Activated CD4-positive, alpha-beta T cell treated with anti-CD3 and anti-CD28 coated beads for 36 hours (primary cell): ENCODE measurements at places on chromosomes 13 and 19. TPM values are rescaled to one million over a fixed set of nuclear protein-coding genes. Genes with fewer than 3 reads are reported as not detected.

ZNF772 gene
- 7.5 TPM for total RNA-seq

DNA sequence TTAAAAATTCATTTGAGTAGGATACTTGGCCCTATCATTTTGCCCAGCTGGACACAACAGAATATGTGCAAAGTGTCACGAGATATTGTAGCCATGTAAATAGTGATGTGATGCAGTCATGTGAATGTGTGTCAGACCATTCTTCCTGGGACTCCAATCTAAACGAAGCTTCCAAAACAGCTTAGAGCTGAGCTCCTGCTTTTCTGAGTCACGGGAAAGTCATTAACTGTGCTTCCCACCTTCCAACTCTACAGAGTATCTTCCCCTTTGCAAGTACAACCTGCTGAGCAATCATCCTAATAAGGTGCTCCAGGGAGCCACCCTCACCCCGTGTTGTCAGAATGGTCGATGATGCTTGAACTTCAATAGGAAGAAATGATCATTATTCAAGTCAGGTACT, 294.7 kb downstream of the MYO16 start:
- DNase-seq = no peak

- no peak for DNase-seq
Observed at GRCh38 chr13:49629947-49630346, 1.6 kb downstream of the ARL11 start.

LRRC4B gene
- not detected for total RNA-seq

- no peak for DNase-seq
Observed at GRCh38 chr19:1472231-1473084, 6.6 kb downstream of the C19orf25 start.

GRIN2D gene
- 0.14 TPM for total RNA-seq

- no peak for DNase-seq
Observed at GRCh38 chr13:92436924-92437323, 789.7 kb upstream of the GPC6 start.

- no peak for DNase-seq
Observed at GRCh38 chr13:96903085-96903484, 91.2 kb downstream of the OXGR1 start.

DNA sequence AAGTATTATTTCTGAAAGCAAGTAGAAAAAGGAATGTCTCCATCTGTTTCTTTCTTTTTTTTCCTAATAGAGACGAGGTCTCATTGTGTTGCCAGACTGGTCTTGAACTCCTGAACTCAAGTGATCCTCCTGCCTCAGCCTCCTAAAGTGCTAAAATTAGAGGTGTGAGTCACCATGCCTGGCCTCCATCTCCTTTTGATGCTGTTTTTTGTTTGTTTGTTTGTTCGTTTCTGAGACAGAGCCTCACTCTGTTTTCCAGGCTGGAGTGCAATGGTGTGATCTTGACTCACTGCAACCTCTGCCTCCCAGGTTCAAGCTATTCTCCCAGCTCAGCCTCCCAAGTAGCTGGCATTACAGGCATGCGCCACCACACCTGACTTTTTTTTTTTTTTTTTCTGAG, 14.5 kb upstream of the ABCC4 start:
- no peak for DNase-seq

GRCh38 chr13:33076001-33076992, 60.1 kb downstream of the KL start:
- no peak for DNase-seq

LENG9 gene
- total RNA-seq = 5.0 TPM

- DNase-seq = no peak
Observed at GRCh38 chr13:113170511-113170910, 12.1 kb downstream of the PROZ start.

DNA sequence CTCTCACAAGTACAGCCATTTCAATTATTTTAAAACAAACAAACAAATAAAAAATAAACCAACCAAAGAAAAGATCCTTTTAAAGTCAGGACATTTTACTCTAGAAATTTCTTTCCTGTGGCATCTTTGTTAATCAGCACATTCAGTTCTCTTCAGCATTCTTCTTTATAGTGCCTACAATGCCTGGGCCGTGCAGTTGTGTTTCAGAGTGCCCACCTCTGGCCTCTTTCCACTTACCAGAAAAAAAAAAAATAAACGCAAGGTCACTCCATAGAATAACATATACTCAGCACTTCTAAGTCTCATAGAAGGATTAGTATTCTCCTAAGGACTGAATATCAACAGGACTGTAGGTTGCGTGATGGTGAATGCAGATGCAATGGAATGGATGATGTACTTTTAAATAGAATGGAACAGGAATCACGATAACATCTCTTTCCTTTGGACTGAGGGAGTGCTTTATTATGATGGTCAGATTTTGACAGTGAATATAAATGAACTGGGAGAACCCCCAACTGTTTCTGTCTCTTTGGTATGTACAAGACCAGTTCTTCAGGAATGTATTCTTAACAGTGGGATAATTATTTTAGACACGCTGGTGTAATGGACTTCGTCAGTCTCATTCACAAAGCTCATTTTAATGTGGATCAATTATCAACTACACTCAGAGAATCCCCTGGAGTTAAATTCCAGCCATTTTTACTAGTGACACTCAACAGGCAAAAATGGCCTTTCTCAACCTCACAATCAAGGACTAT, 125.0 kb upstream of the NBEA start:
- DNase-seq = no peak

CDC42EP5 gene
- 0.55 TPM for total RNA-seq

DNA sequence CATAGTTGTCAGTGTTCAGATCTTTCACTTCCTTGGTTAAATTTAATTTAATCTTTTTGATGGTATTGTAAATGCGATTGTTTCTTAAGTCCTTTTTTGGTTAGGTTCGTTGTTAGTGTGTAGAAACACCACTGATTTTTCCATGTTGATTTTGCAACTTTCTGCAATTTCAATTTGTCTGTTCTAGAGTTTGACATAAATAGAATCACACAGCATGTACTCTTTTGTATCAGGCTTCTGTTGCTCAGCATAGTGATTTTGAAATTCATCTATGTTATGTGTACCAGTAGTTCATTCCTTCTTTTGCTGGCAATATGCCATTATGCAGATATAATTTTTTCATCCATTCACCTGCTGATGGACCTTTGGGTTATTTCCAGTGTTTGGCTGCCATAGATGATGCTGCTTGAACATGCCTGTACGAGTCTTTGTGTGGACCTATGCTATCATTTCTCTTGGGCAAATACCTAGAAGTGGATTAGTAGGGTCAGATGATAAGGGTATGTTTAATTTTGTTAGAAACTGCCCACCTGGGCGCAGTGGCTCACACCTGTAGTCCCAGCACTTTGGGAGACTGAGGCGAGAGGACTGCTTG, 33.1 kb downstream of the BICRA start:
- DNase-seq = no peak
